ENCODE measurements at places on chromosomes 4 and X. TPM values are rescaled to one million over a fixed set of nuclear protein-coding genes. Genes with fewer than 3 reads are reported as not detected.

DNA sequence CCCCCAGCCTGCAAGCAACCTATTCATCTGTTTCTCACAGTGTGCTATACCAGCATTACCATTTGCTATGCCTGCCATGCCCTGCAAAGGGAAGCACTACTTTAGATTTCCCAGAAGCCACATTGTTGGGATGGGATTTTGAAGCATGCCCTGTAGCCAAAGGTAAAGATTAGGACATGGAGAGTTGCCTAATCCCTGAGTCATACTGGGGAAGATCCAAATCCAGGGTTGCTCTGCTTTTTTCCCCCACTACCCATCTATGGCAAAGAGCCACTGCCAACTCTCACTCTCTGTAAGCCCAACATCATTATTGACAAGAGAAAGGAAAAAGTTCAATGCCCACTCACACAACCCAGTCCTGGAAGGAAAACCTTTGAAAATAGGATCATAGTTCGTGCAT, 36.7 kb upstream of the TMEM164 start:
- no peak for DNase-seq

GRCh38 chr4:872241-872981, 46.5 kb upstream of the CPLX1 start:
- no peak for DNase-seq

The MCF2 gene
- total RNA-seq: 0.29 TPM

The WDR17 gene
- 0.36 TPM for total RNA-seq

The NSG1 gene
- not detected for total RNA-seq

The CSAG2 gene
- total RNA-seq: not detected
